WTC11 (cell line): ENCODE measurements at places on chromosomes 16 and 17. TPM values are rescaled to one million over a fixed set of nuclear protein-coding genes. Genes with fewer than 3 reads are reported as not detected.

The ZG16B gene
- total RNA-seq: not detected in 3 replicates

The MAPT gene
- 2.2 to 4.2 TPM (median 2.9 TPM) in 3 replicates for total RNA-seq

The USP7 gene
- total RNA-seq: 153 to 211 TPM (median 161 TPM) in 3 replicates

The CDH1 gene
- 265 to 281 TPM (median 278 TPM) in 3 replicates for total RNA-seq

The MSLN gene
- total RNA-seq: 0.20 to 0.55 TPM (median 0.46 TPM) in 3 replicates
